ENCODE measurements at places on chromosomes 4 and X. TPM values are rescaled to one million over a fixed set of nuclear protein-coding genes. Genes with fewer than 3 reads are reported as not detected.

Gene MAGEB3
- total RNA-seq: not detected

Gene ARHGAP4
- total RNA-seq: 10.3 TPM

Gene CTAG1B
- total RNA-seq: not detected

Gene AFF2
- total RNA-seq: 0.24 TPM

Gene MTMR8
- total RNA-seq: 0.51 TPM

Gene FRG2
- not detected for total RNA-seq

Gene MTHFD2L
- 9.1 TPM for total RNA-seq

Gene MAGEB17
- total RNA-seq: not detected

Gene MAD2L1
- total RNA-seq: 1.7 TPM

Gene WNK3
- 0.89 TPM for total RNA-seq

Gene ABCG2
- total RNA-seq: 0.75 TPM

Gene SORCS2
- total RNA-seq: 1.2 TPM

Gene GLOD5
- total RNA-seq: not detected

Gene SRPK3
- 38.0 TPM for total RNA-seq

Gene IL13RA1
- 16.8 TPM for total RNA-seq

Gene PPP1R3F
- 21.9 TPM for total RNA-seq

Gene SHOX
- not detected for total RNA-seq

Gene NKX3-2
- not detected for total RNA-seq

Gene BRS3
- not detected for total RNA-seq

Gene ZC4H2
- total RNA-seq: 4.8 TPM

Measured in Right ventricle myocardium superior (tissue), 1 donor.